COLO829 (cell line): ENCODE measurements at places on chromosomes 6 and 20.

GRCh38 chr6:24537082-24537699 is 42.4 kb downstream of the ALDH5A1 start:
- DNase-seq, result no peak

DNA sequence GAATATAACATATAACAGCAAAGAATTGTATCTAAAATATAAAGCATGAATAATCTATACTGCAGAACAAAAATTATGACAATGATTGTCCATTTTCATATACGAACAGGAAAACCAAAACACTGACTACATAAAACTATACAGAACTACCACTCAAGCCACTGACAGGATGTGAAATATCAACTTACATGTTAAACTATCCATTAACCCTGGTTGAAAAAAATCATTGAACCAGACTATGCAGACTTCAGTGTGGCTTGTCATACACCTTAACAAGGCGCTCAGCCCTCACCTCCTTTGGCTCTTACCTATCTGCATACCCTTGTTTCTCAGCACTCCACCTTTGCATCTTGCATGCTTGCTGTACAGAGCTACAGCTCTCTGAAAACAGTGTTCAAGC is 34.9 kb downstream of the ASCC3 start:
- no peak for DNase-seq

- no peak for DNase-seq
Observed at GRCh38 chr20:4869290-4870193, 131.8 kb downstream of the SLC23A2 start.

GRCh38 chr6:144053601-144054000 is 41.8 kb downstream of the SF3B5 start:
- no peak for DNase-seq

DNA sequence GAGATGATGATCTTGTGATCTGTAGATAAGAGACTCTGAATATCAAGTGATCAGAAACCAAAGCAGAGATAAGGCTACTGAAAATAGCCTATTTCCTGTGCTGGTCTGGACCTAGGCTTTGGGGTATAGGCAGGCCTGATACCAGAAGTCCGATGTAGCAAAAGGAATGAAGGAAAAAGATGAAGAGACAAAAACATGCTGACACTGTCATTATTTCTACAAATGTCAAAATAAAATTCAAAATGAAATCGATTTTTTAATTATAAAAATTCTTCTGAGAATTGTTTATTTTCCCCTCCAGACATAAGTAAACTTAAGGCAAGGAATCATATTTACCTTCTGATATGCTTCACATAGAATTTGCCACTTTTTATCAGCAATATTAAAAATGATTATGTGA is 252.8 kb downstream of the PRKN start:
- DNase-seq, result no peak
